ENCODE measurements at places on chromosomes 12 and 14. TPM values are rescaled to one million over a fixed set of nuclear protein-coding genes. Genes with fewer than 3 reads are reported as not detected.

- DNase-seq = no peak
Measured at GRCh38 chr12:75155962-75156361, 53.7 kb downstream of the KCNC2 start.

DNA sequence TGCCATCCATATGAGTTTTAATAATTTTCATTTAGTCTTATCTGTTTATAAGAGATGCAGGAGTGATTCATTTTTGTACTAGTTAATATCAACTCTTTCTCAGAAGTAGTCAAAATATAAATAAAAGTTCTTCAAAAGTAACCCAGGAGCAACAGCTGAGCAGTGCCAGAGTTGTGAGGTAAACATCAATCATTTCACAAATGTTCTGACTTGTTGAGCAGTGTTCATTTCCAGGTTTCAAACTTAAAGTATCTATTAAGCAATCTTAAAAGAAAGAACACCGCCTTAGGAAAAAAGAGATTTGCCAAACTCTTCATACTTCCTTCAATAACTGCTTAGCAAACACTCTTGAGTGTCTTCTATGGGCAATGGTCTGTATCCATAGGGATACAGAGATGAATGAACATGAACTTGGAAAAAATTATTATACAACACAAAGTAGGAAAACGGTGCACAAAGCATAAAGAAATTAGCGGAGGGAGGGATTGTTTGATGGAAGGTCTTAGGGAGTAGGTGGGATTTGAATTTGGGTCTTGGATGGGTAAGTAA, 41.9 kb upstream of the POC1B start:
- DNase-seq = no peak

- no peak for DNase-seq
Measured at GRCh38 chr12:89693639-89694202, 14.9 kb downstream of the ATP2B1 start.

- no peak for DNase-seq
Measured at GRCh38 chr14:59018978-59019377, 169.5 kb upstream of the DAAM1 start.

DNA sequence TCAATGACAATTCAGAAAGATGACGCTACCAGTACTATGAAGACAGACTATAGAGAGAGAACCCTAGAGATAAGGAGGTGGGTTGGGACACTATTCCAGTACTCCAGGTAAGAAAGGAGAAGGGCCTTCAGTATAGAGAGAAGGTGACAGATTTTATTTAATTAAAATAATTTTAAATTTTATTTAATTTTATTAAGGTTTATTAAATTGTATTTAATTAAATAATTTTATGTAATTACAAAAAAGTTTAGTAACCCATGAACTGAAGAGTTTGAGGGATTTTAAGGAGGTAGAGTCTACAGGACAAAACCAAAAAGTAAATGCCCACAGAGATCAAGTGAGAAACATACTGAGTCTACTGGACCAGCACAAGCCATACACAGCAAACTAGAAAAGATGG, 20.3 kb downstream of the TMED10 start:
- no peak for DNase-seq

DNA sequence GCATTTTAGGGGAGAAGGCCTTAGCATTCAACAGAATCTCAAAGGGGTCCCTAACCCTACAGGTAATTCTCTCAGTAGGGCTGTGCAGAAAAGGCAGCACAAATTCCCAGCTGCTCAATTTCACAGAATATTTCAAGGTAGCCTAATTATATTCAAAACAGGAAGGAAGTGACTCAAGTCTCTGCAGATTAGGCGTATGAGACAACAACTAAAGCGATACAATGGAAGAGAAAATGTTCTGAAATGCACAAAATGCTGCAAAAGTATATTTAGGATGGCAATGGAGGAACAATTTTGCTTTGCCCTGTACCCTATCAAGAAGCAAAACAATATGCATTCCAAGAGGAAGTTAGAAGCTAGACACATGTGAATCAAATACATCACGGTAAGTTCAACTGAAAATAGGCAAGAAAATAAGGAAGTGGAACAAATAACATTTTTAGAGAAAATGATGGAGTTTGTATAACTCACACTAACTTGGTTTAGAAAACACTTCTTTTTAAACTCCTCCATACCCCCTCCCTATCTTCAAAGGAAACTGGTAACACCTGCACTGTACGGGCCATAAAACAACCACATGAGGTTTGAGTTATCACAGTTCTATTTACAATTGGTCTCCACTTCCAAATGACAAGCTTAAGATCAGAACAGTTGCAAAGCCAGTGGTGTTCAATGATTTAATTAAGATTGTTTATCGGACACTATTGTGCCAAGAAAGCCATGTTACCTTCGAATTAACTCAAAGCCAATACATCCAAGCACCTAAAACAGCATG, 1.6 kb downstream of the GIT2 start:
- no peak for DNase-seq

DNA sequence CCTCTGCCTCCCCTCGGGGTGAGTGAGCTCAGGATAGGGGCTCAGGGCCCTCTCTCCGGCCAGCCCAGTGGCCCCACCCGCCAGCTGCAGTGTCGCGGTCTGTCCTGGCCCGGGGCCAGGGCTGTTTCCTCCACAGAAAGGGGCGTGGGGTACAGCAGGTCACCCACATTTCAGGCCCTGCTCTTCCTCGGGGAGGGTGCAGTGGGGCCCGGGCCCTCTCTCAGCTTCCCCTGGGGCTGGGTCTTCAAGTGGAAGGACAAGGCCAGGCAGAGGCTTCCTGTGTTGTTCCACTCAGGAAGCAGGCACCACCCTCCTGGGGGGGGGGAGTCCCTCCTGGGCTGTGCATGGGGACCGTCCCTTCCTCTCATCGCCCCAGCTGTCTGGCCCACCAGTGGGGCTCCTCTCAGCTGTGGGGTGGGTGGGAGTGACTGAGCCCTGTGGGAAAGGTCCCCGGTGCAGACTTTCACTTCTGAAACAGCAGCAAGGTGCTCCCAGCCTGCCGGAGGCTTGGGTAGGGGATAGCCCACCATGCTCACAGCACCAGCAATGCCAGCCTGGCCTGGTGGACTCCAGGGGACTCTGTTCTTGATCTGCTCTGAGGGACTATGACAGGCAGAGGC, 3.7 kb downstream of the GPR132 start:
- DNase-seq = peak; percentile 70

DNA sequence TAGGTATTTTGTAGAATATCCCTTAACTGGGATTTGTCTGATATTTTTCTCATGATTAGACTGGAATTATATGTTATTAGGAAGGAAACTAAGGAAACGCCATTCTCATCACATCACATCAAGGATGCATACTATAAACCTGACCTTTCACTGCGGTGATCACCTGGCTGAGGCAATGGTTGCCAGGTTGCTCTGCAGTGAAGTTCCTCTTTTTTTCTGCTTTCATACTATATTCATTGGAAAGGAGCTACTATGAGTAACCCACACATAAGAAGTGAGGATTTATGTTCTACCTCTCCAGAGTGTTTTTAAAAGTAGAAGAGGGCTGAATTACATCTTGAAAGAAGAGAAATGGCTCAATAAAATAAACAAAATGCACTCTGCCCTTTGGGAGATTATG, 31.0 kb upstream of the GRIP1 start:
- no peak for DNase-seq

GRCh38 chr12:108228746-108229145, 99.7 kb downstream of the WSCD2 start:
- no peak for DNase-seq

GRCh38 chr12:90287585-90287984, 578.9 kb upstream of the ATP2B1 start:
- DNase-seq = no peak

- DNase-seq = no peak
Measured at GRCh38 chr14:98926801-98927200, 345.2 kb downstream of the BCL11B start.

DNA sequence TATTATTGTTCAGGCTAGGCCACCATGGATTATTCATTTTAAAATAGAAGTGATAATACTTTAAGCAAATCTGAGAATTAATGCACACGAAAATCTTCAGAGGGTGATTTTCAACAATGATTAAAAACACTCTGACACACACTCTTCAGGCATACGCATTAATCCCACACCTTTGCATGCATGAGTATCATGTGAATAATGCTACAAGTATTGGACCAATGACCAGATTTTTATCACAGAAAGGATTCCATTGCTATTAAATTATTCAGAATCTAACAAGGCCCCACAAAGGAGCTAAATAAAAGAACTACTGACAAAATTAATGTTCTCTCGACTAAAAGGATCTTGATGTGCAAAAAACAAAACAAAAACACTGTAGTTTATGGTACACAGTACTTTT, 11.1 kb downstream of the EPS8 start:
- no peak for DNase-seq

- DNase-seq = no peak
Measured at GRCh38 chr12:59972905-59973304, 377.1 kb downstream of the SLC16A7 start.

DNA sequence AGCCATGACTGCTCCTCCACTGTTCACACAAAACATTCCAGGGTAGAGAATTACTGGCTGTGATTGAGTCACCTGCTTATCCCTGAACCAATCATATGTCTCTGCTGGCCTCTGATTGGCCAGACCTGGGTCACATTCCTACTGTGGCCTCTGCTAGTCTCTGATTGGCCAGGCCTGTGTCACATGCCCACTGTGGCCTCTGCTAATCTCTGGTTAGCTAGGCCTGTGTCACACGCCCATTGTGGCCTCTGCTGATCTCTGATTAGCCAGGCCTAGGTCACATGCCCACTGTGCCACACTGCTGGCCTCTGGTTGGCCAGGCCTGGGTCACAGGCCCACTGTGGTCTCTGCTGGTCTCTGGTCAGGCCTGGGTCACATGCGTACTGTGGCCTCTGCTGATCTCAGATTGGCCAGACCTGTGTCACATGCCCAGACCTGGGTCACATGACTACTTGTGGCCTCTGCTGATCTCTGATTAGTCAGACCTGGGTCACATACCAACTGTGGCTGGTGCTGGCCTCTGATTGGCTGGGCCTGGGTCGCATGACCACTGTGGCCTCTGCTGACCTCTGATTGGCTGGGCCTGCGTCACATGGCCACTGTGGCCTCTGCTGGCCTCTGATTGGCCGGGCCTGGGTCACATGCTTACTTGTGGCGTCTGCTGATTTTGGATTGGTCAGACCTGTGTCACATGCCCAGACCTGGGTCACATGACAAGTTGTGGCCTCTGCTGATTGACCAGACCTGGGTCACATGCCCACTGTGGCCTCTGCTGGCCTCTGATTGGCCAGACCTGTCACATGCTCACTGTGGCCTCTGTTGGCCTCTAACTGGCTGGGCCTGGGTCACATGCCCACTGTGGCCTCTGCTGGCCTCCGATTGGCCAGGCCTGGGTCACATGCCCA, 251.6 kb downstream of the SLC15A4 start:
- DNase-seq = no peak

- no peak for DNase-seq
Measured at GRCh38 chr12:8156845-8157244, at the start of gene ZNF705A. TSS of gene ZNF705A (plus strand) at chr12:8157015. CDS start at chr12:8172626, 15,611 bp downstream.

- no peak for DNase-seq
Measured at GRCh38 chr14:71749613-71750238, 182.5 kb upstream of the RGS6 start.

- no peak for DNase-seq
Measured at GRCh38 chr12:5258498-5258897, 173.4 kb upstream of the NTF3 start.

DNA sequence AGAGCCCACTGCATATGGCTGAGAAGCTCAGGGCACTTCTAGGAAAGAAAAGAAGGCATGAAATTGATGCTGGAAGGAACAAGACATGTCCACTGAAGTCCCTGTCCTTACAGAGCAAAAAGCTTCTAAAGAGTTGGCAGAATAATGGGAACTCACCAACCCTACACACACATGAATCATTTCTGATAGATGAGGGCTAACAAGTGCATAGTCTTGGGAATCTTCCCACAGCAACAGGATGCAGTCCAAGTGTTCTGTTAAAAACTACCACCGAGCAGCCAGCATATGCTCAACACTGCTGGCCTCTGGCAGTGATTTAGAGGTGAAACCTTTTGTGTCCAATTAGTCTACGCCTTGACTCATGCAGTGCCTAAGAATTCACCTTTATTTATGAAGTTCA, 44.8 kb downstream of the RHOJ start:
- DNase-seq = no peak

DNA sequence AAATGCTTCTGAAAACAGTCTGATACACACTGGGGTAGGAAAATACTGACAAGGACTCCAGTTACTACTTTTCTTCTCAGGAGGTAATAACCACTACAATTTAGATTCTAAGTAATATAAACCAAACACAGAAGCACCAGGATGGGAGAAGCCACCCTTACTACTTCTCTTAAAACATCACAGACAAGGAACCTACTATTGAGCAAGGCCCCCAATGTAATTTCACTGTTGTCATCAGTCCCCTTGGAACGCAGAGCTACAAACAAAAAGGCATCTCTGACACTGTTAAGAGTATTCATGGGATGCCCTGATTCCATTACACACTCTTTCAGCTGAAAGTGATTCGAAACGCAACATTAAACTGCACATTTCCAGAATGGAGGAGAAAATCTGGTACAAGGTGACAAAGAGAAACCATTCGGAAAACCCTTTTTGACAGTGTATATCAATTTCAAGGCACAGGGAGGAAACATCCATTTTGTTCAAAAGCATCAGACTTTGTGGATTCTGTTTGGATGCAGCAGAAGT, 185.9 kb downstream of the PPM1H start:
- DNase-seq = no peak

DNA sequence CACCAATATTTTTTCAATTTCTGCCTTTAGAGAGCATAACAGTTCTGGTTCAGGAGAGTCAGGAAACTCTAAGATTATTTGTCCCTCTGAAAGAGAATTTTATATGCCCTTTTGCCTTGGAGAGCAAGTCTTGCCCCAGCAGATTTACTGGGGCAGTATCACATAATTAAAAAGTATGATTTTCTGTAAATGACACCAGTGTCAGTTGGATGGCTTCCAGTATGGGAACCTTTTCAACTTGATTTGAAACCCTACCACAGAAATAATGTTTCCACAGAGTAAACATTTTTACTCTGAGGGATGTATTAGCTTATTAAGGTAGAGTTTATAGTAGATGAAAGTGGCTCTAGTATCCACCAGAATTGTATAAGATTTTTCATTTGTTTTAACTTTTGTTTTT, 15.4 kb downstream of the NOPCHAP1 start:
- DNase-seq = no peak

- no peak for DNase-seq
Measured at GRCh38 chr12:112782943-112783342, 8.6 kb upstream of the RPH3A start.

GRCh38 chr12:56154818-56155217, 2.4 kb downstream of the MYL6B start:
- no peak for DNase-seq

GRCh38 chr14:71638523-71639196, 293.6 kb upstream of the RGS6 start:
- DNase-seq = no peak

GRCh38 chr12:124397807-124398577, 103.1 kb downstream of the RFLNA start:
- no peak for DNase-seq

GRCh38 chr12:54611715-54612149, 23.0 kb downstream of the LACRT start:
- DNase-seq = no peak

The RNF212B gene
- not detected for total RNA-seq

The PTPRO gene
- total RNA-seq = 0.82 TPM

The IRF9 gene
- 24.0 TPM for total RNA-seq

The CD69 gene
- 0.25 TPM for total RNA-seq

The ZBTB42 gene
- 5.7 TPM for total RNA-seq

The RPS6KA5 gene
- total RNA-seq = 6.4 TPM

The CCDC197 gene
- total RNA-seq = 1.2 TPM

The TSPAN19 gene
- 0.33 TPM for total RNA-seq

The DIABLO gene
- total RNA-seq = 29.7 TPM

The CFAP73 gene
- total RNA-seq = not detected

The TEX52 gene
- total RNA-seq = not detected

The ZNF641 gene
- total RNA-seq = 16.0 TPM

The KRT77 gene
- total RNA-seq = not detected

The KRT79 gene
- total RNA-seq = not detected

The SYT10 gene
- not detected for total RNA-seq
